ENCODE measurements at places on chromosomes 3 and 15. TPM values are rescaled to one million over a fixed set of nuclear protein-coding genes. Genes with fewer than 3 reads are reported as not detected.

DNA sequence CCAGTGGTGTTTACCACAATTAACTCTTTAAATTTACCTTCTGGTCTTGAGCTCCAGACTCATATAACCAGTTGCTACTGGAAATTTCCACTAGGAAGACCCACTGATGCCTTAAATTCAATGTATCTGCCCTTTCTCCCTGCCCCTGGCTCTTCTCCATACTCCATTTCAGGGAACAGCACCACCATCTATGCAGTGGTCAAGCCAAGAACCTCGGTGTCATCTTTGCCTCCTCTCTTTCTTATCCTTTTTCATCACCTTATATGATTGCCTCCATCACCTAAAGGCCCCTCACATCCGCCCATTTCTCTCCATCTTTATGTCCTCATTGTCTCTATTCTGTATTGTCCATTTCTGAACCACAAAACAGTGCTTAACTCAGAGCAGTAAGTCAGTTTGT is 20.7 kb upstream of the MFSD1 start:
- no peak for DNase-seq

DNA sequence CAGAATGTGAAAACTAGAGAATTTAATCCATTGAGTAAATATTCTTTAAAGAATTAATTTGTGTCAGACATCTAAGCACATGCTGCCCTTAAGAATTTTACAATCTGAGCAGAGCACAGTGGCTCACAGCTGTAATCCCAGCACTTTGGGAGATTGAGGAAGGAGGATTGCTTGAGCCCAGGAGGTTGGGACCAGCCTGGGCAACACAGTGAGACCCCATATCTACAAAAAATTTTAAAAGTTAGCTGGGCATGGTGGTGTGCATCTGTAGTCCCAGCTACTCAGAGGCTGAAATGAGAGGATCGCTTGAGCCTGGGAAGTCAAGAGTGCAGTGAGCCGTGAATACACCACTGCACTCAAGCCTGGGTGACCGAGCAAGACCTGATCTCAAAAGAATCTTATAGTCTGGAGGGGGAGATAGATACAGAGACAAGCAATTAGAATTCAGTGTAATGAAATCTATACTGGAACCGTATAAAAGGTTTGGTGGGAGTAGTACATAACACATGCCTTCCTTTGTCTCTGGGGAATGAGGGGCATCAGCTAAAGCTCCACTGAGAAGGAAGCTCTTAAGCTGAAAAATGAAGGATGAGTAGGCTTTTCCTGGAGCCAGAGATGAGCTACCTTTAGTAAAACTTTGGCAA is 21.2 kb downstream of the ATP11B start:
- DNase-seq: no peak

GRCh38 chr15:64274341-64274950 is 81.5 kb downstream of the CSNK1G1 start:
- DNase-seq: no peak

- no peak for DNase-seq
These were observed 880.8 kb downstream of the ROBO1 start for GRCh38 chr3:78887029-78887428.

DNA sequence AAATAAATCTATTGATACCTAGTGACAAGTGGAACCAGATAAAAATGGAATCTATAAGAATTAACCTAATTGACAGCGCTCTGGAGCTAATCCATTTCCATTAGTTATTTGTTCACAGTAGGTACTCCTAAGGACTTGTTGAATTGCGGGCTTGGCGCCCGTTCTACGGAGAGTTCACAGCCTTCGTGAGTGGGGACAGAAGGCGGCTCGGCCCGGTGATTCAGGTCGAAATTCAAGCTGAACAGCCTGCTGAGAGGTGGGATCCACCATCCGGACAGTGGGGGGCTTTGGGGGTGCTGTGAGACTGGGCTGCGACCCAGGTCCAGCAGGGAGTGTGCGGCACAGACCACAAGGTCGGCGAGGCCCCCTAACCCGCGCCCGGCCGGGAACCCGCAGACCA is 779 bp upstream of the CTNNB1 start:
- no peak for DNase-seq

DNA sequence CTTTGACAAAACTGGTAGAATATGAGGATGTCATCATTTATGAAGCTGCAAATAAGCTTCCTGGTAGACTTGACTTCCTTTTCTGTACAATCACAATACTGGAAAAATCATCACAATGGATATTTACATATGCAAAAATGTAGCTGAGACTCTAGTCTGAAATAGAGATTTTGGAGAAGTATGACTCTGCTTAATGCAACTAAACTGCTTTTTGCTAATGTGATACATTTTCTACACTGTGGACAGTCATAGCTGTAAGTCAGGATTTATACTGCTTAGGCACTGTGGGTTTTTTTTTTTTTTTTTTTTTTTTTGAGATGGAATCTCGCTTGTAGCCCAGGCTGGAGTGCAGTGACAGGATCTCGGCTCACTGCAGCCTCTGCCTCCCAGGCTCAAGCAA is 34.5 kb upstream of the ST3GAL6 start:
- no peak for DNase-seq

- DNase-seq: no peak
These were observed 92.9 kb downstream of the RAB11A start for GRCh38 chr15:65962187-65962586.

Gene TM4SF1
- 84.7 TPM for total RNA-seq

DNA sequence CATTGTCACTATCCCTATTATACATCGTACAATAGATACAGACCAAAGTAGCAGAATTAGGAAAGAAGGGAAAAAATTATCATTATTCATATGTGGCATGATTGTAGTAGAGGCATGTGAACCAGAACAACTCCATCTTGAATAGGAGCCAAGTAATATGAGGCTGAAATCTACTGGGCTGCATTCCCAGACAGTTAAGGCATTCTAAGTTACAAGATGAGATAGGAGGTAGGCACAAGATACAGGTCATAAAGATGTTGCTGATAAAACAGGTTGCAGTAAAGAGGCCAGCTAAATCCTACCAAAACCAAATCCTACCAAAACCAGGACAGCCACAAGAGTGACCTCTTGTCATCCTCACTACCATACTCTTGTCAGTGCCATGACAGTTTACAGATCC is 1035.4 kb upstream of the SEMA6D start:
- no peak for DNase-seq

- no peak for DNase-seq
These were observed 316.7 kb upstream of the IGF1R start for GRCh38 chr15:98331676-98332075.

DNA sequence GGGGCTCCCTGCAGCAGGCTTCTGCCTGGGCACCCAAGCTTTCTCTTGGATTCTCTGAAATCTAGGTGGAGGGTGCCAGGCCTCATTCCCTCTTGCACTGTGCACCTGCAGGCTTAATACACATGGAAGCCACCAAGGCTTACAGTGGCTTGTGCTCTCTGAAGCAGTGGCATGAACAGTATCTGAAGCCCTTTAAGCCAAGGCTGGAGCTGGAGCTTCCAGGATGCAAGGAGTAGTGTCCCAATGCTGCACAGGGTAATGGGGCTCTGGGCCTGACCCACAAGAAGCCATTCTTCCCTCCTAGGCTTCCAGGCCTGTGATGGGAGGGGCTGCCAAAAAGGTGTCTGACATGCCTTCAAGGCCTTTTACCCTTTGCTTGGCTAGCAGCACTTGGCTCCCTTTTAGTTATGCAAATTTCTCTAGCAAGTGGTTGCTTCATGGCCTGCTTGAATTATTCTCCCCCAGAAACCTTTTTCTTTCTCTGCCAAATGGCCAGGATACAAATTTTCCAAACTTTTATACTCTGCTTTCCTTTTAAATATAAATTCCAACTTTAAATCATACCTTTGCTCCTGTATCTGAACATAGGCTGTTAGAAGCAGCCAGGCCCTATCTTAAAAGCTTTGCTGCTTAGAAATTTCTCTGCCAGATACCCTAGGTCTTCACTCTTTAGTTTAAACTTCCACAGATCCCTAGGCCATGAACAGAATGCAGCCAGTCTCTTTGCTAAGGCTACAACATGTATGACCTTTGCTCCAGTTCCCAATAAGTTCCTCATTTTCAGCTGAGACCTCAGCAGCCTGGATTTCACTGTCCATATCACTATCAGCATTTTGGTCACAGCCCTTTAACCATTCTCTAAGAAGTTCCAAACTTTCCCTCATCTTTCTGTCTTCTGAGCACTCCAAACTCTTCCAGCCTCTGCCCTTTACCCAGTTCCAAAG is 201.1 kb upstream of the LRRFIP2 start:
- DNase-seq: no peak

- DNase-seq: no peak
These were observed 197.2 kb upstream of the VEPH1 start for GRCh38 chr3:157700405-157700804.

All from cardiac septum (tissue), 1 donor.